ENCODE measurements at places on chromosomes 1 and 21.

DNA sequence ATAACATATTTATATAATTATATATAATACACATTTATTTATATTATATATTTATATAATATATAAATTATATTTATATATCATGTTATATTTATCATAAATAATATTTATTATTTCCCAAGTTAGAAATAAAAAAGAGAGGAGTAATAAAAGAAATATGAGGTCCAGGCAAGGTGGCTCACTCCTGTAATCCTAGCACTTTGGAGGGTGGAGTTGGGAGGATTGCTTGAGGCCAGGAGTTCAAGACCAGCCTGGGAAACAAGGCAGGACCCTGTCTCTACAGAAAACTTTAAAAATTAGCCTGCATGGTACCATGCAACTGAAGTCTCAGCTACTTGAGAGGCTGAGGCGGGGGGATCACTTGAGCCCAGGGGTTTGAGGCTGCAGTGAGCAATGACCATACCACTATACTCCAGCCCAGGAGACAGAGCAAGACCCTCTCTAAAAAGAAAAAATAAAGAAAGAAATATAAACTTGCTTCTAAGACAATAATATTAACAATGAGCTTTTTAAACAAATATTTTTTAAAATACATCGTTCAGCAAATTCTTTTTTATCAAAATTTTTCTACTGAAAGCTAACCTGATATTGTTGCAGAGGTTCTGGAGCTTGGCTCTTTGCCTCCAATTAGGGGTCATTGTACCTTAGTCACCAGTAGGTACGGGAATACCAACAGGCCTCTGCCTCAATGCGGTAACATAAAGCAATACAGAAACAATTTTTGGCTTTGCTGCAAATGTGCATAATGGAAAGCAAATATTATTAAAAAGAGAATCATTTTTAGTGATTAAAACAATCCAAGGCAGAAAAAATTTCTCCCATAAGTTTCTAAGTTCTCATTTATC, 290.0 kb downstream of the SETD4 start:
- no peak for DNase-seq

GRCh38 chr1:17200246-17200645, 4.7 kb upstream of the PADI1 start:
- no peak for DNase-seq

- peak; percentile 84 for DNase-seq
Measured at GRCh38 chr1:32761253-32761877, 55.8 kb downstream of the YARS1 start.

DNA sequence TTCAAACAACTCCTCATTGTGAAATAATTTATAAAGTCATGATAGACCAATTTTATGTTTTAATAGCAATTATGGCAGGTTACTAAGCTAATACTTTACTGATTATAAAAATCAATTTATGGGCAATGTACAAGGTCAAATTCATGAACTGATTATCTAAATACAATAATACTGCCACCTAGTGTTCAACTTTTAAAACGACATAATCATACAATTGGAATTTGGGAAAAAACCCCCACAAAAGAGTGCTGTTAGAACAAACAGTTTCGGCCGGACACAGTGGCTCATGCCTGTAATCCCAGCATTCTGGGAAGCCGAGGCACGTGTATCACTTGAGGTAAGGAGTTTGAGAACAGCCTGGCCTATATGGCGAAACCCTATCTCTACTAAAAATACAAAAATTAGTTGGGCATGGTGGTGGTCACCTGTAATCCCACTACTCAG, 14.0 kb downstream of the GTF2B start:
- DNase-seq: peak; percentile 70

DNA sequence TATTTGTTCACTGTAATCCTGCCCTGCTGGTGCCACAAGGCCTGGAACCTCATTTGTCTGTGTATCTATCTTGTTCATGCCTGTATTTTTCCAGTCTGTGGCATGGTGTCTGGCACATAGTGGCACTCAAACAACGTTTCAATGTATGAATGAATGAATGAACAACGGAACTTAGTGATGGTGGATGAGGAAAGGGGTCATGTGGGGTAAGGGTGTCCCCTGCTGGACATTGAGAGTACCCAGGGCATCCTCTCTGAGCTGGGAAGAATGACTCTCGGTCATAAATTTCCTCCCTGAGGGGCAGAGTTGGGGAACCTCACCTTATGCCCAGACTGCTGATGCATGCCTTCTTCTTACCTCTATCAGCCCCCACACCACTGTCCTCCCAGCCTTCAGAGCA, 18.9 kb upstream of the ZNF683 start:
- peak; percentile 45 for DNase-seq
